ENCODE measurements at places on chromosomes 6 and 20. TPM values are rescaled to one million over a fixed set of nuclear protein-coding genes. Genes with fewer than 3 reads are reported as not detected.
A peak's percentile ranks its signal among the peaks of the same experiment; 100 is the strongest.

DNA sequence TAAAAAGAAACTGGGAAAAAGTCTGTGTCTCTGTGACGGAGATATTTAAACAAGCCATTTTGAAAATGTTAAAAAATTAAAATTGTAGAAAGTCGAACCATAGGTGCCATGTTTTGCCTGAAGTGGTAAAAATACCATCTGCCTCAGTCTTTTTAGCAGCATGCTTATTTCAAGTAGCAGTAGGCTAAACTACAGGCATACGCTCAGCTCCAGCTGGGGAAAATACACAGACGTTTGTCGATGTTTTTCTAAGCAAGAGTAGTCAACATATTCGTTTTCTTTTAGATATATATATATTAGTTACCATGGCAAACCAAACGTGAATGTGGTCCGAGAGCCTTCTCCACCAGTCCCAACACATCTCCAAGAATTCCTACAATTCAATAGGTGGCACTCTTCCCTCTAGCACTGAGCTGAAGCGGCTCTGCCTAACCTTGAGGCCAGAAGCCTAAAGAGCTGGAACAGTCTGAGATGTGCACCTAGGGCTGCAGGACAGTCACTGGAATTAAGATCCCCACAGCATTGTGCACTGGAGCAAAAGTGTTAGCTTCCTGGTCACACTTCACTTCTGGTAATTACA, 70.2 kb upstream of the BEND3 start:
- H3K36me3 ChIP-seq, result peaks cover 13% of the 10 kb centered on the region
- H3K4me3 ChIP-seq, result no peak overlapping the region
- no peaks in the 10 kb centered on the region for H3K4me1 ChIP-seq
- no peaks in the 10 kb centered on the region for H3K27me3 ChIP-seq

DNA sequence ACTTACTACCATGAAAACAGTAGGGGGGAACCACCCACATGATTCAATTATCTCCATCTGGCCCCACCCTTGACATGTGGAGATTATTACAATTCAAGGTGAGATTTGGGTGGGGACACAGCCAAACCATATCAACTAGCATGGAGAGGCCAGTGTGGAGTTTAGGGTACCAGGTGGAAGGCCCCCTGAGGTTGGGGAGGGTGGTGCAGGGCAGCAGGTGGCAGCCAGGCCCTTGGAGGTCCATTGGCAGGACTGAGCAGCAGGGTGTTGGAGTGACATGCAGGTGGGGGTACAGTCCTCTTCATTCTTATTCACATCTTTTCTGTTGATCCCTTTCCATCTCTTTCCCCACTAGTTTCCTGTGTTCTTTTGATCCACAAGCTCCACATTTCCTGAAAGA, 42.9 kb downstream of the PHACTR3 start:
- no peak overlapping the region for H3K27ac ChIP-seq
- H3K4me3 ChIP-seq, result no peak overlapping the region
- H3K36me3 ChIP-seq, result no peaks in the 10 kb centered on the region
- no peak for DNase-seq
- H3K4me1 ChIP-seq, result no peaks in the 10 kb centered on the region

DNA sequence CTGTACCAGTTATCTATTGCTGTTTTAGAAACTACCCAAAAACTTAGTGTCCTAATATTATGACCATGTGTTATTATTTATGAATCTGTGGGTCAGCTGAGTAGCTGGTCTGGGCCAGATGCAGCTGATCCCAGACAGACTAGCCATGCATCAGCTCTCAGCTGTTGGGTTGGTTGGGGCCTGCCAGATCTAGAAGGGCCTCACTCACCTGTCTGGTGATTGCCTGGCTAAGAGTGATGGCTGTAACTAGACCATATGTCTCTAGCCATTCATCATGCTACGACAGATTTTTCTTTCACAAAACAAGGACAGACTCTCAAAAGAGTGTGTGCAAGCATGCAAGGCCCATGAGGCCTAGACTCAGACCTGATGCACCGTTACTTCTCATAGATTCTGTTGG, 403.2 kb downstream of the SAMD5 start:
- H3K4me1 ChIP-seq, result no peaks in the 10 kb centered on the region
- DNase-seq, result no peak
- no peaks in the 10 kb centered on the region for H3K27me3 ChIP-seq
- H3K36me3 ChIP-seq, result no peaks in the 10 kb centered on the region
- H3K27ac ChIP-seq, result no peak overlapping the region
- no peak overlapping the region for H3K4me3 ChIP-seq

DYNLT1 gene
- 183 TPM for polyA plus RNA-seq

GRCh38 chr6:81556551-81556950, 195.9 kb downstream of the TENT5A start:
- H3K4me3 ChIP-seq, result no peak overlapping the region
- H3K27me3 ChIP-seq, result no peaks in the 10 kb centered on the region
- no peaks in the 10 kb centered on the region for H3K4me1 ChIP-seq
- H3K27ac ChIP-seq, result no peak overlapping the region
- H3K36me3 ChIP-seq, result no peaks in the 10 kb centered on the region
- no peak for DNase-seq

DNA sequence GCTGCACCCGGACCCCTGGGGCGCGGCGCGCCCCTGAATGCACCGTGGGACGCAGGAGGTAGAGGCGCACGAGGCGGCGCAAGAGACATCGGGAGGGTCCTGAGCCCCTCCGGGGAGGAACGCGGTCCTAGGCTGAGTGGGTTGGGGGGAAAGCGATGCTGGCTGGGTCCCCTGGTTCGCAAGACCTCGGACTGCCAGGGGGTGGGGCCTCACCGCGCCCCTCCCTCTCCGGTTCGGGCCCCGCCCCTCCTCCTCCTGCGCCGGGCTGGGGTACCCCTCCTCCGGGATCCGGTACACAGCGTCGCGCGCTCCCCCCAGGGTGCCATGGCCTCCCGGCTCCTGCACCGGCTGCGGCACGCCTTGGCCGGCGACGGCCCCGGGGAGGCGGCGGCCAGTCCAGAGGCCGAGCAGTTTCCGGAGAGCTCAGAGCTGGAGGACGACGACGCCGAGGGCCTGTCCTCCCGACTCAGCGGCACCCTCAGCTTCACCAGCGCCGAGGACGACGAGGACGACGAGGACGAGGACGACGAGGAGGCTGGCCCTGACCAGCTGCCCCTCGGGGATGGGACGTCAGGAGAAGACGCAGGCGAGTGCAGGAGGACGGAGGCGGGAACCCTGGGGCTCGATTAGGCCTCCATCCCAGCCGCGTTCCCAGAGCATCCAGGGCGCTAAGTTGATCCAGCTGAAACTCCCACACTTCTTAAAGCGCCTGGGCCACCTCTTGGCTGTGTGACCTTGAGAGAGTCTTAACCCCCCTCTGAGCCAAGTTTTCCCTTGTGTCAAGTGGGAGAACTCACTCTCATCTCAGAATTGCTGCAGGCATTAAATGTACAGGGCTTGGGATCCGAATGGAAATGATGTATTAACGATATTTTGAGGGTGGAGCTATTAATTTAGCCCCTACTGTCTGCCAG, 541 bp downstream of the SNX21 start:
- H3K4me3 ChIP-seq, result peak overlapping the region; percentile 69
- peak; percentile 92 for DNase-seq
- peaks cover 40% of the 10 kb centered on the region for H3K4me1 ChIP-seq
- peak overlapping the region; percentile 97 for H3K27ac ChIP-seq
- H3K27me3 ChIP-seq, result no peaks in the 10 kb centered on the region

LY6G6D gene
- polyA plus RNA-seq, result not detected

MTHFD1L gene
- 1.8 TPM for polyA plus RNA-seq

STX11 gene
- 2.2 TPM for polyA plus RNA-seq

GRCh38 chr6:17688481-17688880, 18.2 kb downstream of the NUP153 start:
- no peaks in the 10 kb centered on the region for H3K4me1 ChIP-seq
- no peak overlapping the region for H3K27ac ChIP-seq
- no peak for DNase-seq
- H3K36me3 ChIP-seq, result peaks cover 31% of the 10 kb centered on the region

- H3K27ac ChIP-seq, result no peak within 1 kb of the TSS
- DNase-seq, result peak; percentile 90
- peak within 1 kb of the TSS; percentile 46 for H3K4me3 ChIP-seq
- no peaks in the 10 kb centered on the region for H3K36me3 ChIP-seq
- no peaks in the 10 kb centered on the region for H3K4me1 ChIP-seq
- peaks cover 8% of the 10 kb centered on the region for H3K27me3 ChIP-seq
These were observed at the start of gene NKAPL for GRCh38 chr6:28258877-28259777. NKAPL (plus strand) TSS chr6:28259297; CDS start chr6:28259372, 75 bp downstream.

GRCh38 chr6:65569505-65569904, 137.5 kb downstream of the EYS start:
- no peaks in the 10 kb centered on the region for H3K4me1 ChIP-seq
- H3K4me3 ChIP-seq, result no peak overlapping the region
- H3K36me3 ChIP-seq, result no peaks in the 10 kb centered on the region
- H3K27ac ChIP-seq, result no peak overlapping the region

DNA sequence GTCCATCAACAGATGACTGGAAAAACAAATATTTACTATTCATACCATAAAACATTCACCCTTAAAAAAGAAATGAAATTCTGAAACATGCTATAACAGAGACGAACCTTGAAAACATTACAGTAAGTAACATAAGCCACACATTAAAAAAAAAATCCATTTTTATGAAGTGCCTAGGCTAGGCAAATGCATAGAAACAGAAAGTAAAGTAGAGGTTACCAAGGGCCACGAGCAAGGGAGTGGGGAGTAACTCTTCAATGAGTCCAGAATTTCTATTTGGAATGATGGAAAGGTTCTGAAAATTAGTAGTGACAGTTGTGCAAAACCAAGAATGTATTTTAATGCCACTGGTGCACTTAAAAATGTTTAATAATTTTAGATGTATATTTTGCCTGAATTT, 47.7 kb downstream of the STAU1 start:
- H3K27me3 ChIP-seq, result no peaks in the 10 kb centered on the region
- H3K4me3 ChIP-seq, result no peak overlapping the region
- DNase-seq, result no peak
- H3K27ac ChIP-seq, result no peak overlapping the region
- H3K4me1 ChIP-seq, result peaks cover 27% of the 10 kb centered on the region
- peaks cover 37% of the 10 kb centered on the region for H3K36me3 ChIP-seq

LY6G5C gene
- polyA plus RNA-seq, result 4.9 TPM

PDE7B gene
- 2.2 TPM for polyA plus RNA-seq

DNA sequence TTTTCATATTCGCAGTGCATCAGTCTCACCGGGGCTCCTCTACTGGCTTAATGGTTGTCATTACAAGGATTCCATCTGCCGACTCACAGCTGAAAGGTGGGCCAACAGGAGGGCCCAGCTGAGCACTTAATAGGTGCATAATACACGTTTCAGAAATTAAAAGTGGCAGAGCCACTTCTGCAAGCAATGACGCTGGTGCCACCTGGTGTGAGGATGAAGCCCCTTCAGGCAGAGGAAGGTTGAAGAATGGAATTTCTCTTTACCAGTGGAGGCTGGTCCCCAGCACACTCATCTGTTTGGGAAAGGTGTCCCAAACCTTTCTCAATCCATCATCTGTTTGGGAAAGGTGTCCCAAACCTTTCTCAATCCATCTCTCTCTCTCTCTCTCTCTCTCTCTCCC, 8.2 kb upstream of the STMND1 start:
- H3K27me3 ChIP-seq, result peaks cover 7% of the 10 kb centered on the region
- no peak overlapping the region for H3K27ac ChIP-seq
- DNase-seq, result peak; percentile 22
- H3K4me3 ChIP-seq, result no peak overlapping the region
- H3K36me3 ChIP-seq, result no peaks in the 10 kb centered on the region
- no peaks in the 10 kb centered on the region for H3K4me1 ChIP-seq
